ENCODE measurements at places on chromosomes 11 and 22. TPM values are rescaled to one million over a fixed set of nuclear protein-coding genes. Genes with fewer than 3 reads are reported as not detected.

The DPAGT1 gene
- total RNA-seq: 38.6 TPM

The PATE4 gene
- not detected for total RNA-seq

The EIF3M gene
- 311 TPM for total RNA-seq

The BEST1 gene
- 3.4 TPM for total RNA-seq
